Thoracic aorta (tissue), 2 donors: ENCODE measurements at places on chromosomes 2 and 18. TPM values are rescaled to one million over a fixed set of nuclear protein-coding genes. Genes with fewer than 3 reads are reported as not detected.
A peak's percentile ranks its signal among the peaks of the same experiment; 100 is the strongest.

GRCh38 chr2:99789849-99790248, 300.0 kb upstream of the REV1 start:
- H3K4me1 ChIP-seq, result peaks cover 10% of the 10 kb centered on the region
- H3K36me3 ChIP-seq, result no peaks in the 10 kb centered on the region
- no peak for DNase-seq
- no peak overlapping the region for H3K27ac ChIP-seq

GRCh38 chr18:77105028-77105427, 27.6 kb downstream of the MBP start:
- H3K36me3 ChIP-seq, result no peaks in the 10 kb centered on the region
- no peak overlapping the region for H3K4me3 ChIP-seq
- no peak for DNase-seq
- H3K27me3 ChIP-seq, result no peaks in the 10 kb centered on the region
- H3K27ac ChIP-seq, result no peak overlapping the region

DNA sequence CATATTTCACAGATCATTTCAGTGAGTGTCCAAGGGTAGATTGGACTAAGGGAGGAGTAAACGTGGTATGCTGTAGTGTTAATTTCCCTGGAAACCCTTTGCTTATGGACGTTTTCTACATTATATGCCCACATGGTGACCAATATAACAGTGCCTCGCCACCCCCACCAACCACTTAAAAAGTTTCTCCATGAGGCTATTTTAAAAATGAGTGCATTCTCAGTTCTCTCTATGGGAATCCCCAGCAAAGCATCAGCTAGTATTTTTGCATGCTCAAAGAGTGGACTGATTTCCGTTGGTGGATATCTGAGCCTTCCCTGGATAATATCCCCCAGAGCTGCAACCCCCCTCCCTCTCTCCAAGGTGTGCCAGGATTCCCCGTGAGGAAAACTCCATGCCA, 73.2 kb downstream of the TGFA start:
- DNase-seq, result no peak
- no peaks in the 10 kb centered on the region for H3K27me3 ChIP-seq
- H3K36me3 ChIP-seq, result no peaks in the 10 kb centered on the region
- H3K4me1 ChIP-seq, result no peaks in the 10 kb centered on the region

GRCh38 chr2:182050333-182051135, 64.9 kb downstream of the PPP1R1C start:
- H3K4me1 ChIP-seq, result peaks cover 10% of the 10 kb centered on the region
- H3K27ac ChIP-seq, result peak overlapping the region; percentile 33
- no peaks in the 10 kb centered on the region for H3K27me3 ChIP-seq
- no peak overlapping the region for H3K4me3 ChIP-seq

GRCh38 chr2:239944694-239945551, 80.2 kb downstream of the NDUFA10 start:
- H3K4me3 ChIP-seq, result no peak overlapping the region
- no peaks in the 10 kb centered on the region for H3K27me3 ChIP-seq
- peaks cover 22% of the 10 kb centered on the region for H3K4me1 ChIP-seq
- no peak overlapping the region for H3K27ac ChIP-seq
- DNase-seq, result no peak

GALNT13 gene
- total RNA-seq, result 30.1 TPM

SCYGR3 gene
- total RNA-seq, result not detected
